Adipocyte (in vitro differentiated cells): ENCODE measurements at places on chromosomes 3 and 15.

DNA sequence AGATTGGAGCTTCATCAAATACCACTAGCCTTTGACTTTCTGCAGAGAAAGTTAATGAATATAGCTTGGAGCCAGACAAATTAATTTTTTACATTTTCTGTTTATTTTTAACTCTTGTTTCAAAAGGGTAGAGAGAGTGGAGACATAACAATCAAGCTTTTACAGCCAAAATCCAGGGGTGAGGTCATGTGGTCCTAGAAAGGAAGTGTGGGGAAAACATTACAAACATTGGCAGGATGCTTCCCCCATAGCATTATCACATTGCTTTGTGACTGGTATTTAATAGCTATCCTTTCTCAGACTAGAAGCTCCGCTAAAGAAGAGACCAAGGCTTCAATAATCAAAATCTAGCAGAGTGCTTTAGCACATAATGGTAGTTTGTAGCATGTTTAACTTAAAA, 46.4 kb upstream of the PHLDB2 start:
- no peak for DNase-seq

- DNase-seq, result no peak
Measured at GRCh38 chr15:64847016-64847415, 5.3 kb downstream of the PLEKHO2 start.

DNA sequence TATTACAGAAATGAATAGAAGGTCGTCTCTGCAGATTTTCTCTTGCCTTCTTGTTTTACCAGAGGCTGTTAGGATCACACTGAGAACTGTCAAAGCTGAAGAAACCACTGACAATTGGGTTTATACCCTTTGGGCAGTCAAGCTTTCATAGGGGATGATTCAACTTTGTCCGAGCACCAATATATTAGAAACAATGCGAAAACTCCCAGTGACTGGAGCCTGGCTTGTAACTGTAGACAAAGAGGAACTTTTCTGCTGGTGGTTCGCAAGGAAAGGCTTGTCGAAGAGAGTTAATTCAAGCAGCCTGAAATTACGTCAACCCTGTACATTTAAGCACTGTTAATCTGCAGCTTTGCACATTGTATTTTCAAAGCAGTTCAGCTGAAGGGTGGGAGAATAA, 193.2 kb upstream of the ZNF385D start:
- DNase-seq, result peak; percentile 9

DNA sequence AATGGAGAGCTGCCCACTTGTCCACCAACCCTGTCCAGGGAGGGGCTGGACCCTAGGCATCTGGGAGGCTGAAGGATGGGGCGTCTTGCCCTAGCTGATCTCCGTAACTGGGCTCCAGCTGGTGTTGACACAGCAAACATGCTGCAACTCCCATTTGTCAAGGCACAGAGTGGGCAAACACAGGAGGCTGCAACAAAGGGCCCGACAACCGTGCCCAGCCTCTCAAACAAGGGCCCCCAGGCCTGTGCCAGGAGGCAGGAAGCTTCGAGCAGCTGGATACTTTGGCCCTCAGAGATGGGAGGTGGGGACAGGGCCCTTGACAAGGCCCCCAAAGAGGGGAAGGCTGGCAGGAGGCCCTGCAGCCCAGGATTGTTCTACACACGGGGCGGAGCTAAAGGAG, 64.2 kb upstream of the TMEM115 start:
- no peak for DNase-seq

DNA sequence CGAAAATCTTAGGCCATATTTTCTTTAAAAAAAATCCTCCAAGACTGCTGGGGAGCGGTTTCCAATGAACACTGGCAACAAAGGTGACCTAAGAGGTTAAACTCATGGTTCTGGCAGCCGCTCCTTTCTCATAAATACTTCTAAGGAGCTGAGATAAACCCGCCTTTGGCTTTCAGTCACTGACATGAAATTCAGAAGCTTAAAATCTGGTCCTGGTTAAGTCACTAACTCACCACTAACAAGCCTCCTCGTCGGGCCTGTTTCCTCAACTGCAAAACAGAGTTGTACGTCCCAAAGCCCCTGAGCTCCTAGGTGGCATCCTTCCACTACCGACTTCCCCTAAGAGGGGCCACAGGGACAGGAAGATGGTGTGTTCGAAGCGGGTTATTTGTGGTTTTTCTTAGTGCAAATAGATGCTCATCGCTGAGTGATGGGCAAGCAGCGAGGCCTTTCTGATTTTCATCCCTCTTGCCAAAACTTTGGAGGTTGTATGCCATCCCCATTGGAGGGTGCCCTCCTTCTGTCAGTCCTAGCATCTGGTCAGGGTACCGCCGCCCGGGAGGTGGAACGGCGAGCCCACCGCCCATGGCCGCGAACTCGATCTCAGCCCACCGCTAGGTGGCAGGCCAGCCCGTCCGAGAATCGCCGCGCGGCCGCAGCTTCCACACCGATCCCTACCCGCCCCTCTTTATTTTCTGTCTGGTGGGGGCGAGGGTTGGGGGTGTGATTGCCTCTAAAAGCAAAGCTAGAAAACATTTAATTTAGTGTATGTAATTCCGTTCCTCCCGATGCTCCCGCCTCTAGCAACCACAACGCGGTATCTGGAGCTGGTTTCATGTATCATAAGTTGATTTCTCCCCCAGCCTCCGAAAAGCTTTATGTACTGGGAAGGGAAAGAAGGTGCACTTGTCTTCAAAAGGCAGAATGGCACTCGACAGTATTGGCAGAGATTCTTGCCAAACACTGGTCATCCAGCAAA, 4.6 kb downstream of the BCL6 start:
- peak; percentile 87 for DNase-seq

DNA sequence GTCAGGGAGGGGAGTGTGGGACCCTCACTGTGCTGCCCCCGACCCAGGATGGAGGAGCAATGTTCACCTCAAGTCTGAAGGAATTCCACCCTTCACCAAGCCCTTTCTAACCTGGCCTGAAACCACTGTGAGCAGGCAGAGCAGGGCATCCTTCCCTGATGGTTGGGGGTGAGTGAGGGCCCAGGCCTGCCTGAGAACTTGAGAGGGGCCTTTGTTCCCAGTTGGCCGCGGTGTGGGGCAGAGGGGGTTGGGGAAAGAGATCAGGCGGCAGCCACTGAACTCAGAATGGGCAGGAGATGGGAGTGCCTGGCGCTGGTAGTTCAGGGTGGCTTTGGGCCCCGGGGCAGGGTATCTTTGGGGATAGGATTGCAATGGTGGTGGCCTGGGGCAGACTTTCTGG, 103.5 kb upstream of the RPL32 start:
- no peak for DNase-seq

GRCh38 chr3:13507570-13508339, 27.6 kb downstream of the HDAC11 start:
- DNase-seq, result peak; percentile 69

GRCh38 chr3:142276781-142277180, 51.4 kb upstream of the GK5 start:
- DNase-seq, result peak; percentile 66

- no peak for DNase-seq
Measured at GRCh38 chr3:48544141-48544540, 12.5 kb downstream of the PFKFB4 start.

DNA sequence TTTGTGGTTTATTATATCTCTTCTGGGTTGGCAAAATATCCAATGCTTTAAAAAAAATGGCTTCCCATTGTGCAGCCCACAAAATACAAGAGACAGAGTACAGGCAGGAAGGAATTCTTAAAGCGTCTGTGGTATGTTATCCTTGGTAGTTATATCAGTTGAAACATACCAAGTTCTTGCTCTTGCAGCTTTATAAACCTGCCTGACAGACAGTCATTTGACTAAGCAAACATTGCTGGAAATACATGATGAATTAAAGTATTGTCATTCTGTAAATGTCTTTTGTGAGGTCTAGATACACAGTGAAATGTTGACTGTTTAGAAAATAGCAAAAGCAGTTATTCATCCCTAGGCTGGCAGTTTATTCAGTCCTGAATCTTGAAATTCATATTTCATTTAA, 44.8 kb upstream of the MAP3K13 start:
- peak; percentile 52 for DNase-seq

DNA sequence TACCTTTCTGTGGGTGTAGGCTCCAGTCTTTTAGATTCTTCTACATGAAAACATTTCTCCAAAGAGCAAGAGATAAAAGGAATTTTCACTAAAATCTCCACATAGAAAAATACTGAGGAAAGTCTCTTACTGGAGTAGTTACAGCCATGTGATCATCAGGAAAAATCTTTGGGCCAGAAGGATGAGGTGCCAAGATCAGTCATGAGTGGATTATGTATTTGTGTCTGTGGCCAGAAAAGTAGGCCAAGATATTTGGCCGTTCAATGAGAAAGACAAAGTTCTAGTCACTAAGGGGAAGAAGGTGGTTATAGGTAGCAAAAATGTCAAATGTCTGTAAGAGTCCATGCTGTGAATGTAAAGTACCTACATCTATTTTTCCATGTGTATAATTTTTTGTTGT, 339.3 kb downstream of the NSUN3 start:
- DNase-seq, result no peak

DNA sequence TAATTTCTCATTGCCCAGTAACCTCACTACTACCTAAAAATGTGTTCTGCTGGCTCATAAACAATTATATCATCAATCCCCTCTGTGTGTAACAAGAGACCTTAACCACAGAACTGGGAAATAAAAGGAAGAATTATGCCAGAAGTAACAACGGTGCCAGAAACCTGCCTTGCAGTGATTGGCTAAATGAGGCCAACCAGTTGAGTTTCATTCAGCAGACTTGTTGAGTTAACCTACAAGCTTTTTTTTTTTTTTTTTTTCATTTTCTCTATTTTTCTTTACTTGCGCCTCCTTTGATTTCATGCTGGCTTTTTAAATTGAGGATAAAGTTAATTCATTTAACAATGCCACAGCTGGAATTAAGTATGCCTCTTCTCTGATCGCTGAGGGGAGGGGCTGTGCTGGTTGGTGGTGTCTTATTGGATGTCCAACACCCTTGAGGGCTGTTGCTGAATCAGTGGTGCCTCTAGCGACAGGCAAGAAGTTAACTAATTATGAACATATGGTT, 30.0 kb upstream of the GMNC start:
- DNase-seq, result no peak

DNA sequence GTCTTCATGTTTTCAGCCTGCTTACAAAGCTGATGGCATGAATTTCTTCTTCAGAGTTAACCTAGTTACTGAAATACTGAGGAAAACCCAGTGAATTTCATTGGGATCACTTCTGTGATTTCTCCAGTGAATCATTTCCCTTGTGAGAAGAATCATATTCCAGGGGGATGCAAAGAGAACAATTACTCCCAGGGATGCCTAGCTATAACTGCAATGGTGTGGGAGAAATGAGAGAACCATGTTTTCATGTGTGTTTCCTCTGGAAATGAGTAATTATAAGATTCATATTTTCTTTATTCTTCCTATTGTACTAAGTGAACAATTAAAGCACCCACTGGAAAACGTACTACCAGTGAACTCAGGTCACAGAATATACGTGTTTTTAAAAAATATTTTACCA, 485.4 kb downstream of the GRM7 start:
- DNase-seq, result no peak

DNA sequence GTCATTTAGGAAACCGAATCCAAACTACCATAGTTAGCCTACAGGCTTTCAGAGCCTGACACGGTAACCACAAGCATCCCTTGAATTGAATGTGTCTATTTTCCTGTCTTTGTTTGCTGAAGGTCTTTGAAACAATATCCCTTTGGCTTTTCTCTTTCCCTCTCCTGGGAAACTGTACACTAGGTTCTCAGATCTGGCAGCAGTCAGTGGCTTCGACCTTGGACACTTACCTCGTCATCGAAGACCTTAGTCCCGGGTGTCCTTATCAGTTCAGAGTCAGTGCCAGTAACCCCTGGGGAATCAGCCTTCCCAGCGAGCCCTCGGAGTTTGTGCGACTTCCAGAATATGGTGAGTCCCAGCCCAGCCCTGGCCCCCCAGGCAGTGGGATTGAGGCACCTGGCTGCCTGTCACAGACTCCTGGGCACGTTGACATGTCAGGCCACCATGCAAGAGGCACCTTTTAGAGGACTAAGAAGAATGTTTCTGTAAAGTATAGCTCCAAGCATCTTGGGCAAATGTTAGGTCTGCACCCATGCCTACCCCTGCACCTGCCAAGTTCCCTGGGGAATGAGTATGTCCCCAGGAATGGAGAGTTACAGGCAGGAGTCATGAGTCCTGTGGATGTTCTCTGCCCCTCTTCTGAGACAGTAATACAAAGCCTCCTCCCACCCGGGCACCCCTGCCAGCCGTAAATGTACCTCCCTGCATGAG, 30.4 kb upstream of the UMPS start:
- DNase-seq, result no peak

DNA sequence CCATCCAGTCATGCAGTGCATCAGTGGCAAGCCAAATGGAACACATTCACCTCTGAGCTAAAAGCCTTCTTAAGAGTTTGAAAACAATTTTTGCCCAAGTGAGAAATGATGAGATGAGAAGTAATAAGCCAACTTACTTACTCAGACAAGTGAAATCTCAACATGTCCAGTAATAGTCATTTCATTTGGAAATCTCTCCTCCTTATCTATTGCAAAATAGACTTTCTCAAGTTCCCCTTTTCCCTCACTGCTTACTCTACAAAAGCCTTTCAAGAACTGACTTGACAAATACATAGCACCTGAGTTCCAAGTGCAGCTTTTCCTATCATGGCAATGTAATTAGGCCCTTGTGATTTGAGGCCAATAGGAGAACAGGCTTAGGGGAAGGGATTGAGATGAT, 282.3 kb downstream of the SLC9A9 start:
- DNase-seq, result peak; percentile 47

GRCh38 chr15:59197454-59197853, 9.2 kb upstream of the LDHAL6B start:
- no peak for DNase-seq

DNA sequence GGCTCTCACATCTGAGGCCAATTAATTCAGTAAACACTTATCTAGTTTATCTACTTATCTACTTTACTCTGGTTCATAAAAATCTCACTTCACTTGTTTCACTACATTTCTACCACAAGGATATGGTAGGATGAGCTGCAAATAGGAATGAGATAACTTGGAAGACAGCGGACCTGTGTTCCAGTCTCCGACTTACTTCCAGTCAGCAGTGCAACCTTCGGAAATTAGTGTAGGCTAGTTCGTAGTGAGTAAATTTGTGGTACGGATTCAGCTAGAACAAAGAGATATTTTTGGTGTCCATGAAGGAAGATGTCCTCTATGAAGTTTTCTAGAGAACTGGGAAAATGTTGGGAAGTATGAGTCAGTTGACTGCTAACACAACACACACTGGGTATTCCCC, 66.3 kb downstream of the TPRG1 start:
- no peak for DNase-seq

DNA sequence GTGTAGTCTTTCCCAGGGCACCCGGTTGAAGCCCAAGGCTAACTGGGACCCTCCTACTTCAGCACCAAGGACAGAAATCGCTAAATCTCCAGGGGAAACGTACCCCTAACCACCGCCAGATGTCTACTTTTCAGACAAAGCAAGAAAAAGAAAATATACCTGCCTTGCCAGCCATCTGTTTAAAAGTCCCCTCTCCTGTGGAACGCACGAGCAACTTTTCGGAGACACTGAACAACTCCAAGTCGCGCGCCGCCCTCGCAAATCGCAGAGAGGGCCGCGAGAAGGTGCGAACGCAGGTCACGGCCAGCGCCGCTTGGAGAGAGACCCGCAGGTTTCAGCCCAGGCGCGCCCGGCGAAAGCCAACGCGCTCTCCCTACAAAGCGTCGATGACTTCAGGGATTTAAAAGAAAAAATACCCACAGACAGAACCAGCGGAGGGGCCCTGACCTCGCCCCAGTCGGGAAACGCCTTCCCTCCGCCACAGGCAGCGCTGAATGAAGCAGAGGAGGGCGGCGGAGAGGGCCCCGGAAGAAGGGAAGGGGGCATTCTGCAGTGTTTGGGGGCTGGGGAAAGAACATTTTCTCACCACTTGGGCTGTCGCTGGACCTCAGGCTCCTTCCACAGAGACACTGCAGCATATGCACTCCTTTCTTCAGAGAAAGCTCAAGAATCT, 213.1 kb downstream of the FGF12 start:
- DNase-seq, result no peak

GRCh38 chr3:114402838-114403237, 109.0 kb downstream of the TIGIT start:
- no peak for DNase-seq
